ENCODE measurements at places on chromosomes 6 and 20. TPM values are rescaled to one million over a fixed set of nuclear protein-coding genes. Genes with fewer than 3 reads are reported as not detected.

ADGRF4 gene
- not detected for total RNA-seq

MICB gene
- total RNA-seq: 0.69 TPM

BFSP1 gene
- 2.5 TPM for total RNA-seq

TMEM200A gene
- 21.2 TPM for total RNA-seq

TRIM10 gene
- total RNA-seq: 0.23 TPM

GSTA2 gene
- total RNA-seq: not detected

Data from diencephalon (tissue), 1 donor.